ENCODE measurements at places on chromosomes 6 and 20.

DNA sequence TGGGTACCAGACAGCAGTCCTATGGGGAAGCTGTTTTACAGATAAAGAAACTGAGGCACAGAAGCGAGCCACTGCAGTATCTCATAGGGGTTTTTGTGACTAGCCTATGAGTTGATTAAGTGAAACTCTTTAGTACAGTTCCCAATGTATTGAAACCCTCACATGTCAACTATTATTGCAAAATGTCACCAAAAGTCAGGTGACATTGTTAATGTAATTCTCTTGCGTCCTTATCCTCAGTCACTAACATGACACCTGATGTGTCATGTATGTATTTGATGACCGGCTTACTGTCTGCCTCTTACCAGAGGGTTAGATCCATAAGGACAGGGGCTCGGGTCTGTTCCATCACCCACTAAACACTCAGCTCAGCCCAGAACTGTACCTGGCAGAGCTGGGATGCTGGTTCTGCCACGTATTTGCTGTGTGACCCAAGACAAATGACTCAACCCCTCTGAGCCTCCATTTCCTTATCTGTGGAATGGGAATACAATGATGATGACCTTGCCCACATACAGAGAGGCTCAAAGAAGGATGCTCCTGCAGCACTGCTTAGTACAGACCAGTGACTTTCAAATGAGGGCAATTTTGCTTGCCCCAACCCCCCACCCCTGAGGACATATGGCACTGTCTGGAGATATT, 32.9 kb downstream of the PREX1 start:
- no peak for DNase-seq

DNA sequence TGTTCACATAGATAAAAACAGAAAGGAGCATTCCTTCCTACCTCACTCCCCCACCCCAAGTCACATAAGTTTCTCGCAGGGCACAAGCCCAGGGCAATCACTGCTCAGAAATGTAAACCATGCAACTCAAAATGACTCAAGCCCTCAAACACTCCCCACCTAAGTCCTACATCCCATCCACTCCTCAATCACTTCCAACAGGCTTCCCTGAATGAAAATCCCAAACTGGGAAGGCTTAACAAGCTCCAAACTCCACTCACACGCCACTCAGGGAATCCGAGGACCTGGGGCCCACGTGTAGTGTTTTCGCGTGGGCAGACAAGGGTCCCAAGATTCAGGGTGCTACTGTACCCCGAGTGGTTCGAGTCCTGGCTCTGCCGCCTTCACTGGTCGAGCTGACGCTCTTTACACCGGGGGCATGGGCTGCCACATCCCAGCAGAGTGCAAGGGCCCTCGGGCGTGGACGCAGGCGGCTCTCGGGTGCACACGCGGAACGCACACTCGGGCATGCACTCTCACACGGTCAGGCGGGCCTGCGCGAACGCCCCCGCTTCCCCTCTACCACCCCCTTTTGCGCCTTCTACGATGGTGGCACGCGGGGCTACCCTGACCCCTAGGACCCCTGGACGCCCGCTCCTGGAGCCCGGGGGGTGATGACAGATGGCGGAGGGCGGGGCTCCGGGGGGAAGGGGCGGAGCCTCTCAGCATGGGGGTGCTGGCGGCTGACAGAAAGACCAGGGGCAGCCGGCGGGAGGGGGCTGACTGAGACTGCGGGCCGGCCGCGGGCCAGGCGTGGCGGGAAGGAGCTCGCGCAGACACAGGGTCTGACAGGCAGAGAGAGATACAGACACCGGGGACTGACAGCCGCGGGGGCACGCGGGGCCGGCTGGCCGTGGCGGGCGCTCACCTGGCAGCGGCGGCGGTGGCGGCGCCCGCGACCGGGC, 657 bp downstream of the ZHX3 start:
- peak; percentile 25 for DNase-seq

- peak; percentile 6 for DNase-seq
These were observed 164.9 kb upstream of the SASH1 start for GRCh38 chr6:148177589-148178233.

GRCh38 chr6:144652292-144652891, 367.3 kb downstream of the UTRN start:
- DNase-seq, result no peak

DNA sequence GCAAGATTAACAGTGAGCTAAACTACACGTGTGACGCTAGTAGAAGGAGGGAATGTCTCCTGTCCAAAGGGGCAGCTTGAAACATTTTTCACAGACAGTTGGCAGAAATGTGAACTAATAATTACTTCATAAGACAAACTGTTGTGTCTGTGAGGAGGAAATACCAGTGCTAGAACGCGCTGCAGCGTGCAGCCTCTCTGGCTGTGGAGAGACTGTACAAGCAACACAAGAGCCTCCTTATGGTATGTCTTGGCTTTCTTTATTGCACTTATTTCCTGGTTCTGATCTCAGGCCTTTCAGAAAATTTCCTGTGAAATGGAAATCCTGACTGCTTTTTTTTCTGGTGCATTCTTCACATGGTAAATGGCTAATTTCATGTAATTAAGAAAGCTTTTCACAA, 25.3 kb upstream of the TIAM2 start:
- no peak for DNase-seq

DNA sequence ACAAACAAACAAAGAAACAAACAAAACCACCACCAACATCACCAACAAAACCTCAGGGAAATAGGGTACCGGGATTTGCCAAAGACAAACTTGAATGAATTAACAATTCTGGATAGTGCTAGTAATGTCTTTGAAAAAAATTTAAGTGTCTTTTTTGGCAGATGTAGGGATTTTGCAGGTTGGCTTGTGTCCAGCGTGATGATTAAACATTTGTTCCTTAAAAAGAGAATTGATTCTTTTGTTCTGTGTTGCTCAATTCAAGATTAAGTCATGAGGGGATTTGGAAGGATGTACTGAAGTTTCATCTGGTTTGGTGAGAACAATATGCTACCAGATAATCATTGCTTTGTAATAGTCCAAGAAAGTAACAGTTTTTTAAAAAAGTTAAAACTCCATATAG, 125.1 kb upstream of the HS3ST5 start:
- no peak for DNase-seq

DNA sequence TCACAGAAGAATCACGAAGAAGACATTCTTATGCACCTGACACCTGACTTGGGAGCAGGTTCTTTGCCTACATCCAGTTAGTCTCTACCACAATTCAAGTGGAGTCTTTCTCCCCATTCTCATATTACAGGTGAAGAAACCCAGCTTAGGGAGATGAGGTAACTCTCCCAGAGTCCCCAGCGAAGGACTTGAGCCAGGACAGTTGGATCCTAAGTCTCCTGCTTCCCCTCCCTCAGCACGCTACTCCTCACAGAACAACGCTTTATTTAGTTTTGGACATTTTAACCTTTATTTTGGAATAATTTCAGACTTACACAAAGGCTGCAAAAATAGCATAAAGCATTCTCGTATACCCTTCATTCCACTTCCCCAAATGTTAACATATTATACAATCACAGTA, 824 bp upstream of the CSTL1 start:
- DNase-seq, result no peak

DNA sequence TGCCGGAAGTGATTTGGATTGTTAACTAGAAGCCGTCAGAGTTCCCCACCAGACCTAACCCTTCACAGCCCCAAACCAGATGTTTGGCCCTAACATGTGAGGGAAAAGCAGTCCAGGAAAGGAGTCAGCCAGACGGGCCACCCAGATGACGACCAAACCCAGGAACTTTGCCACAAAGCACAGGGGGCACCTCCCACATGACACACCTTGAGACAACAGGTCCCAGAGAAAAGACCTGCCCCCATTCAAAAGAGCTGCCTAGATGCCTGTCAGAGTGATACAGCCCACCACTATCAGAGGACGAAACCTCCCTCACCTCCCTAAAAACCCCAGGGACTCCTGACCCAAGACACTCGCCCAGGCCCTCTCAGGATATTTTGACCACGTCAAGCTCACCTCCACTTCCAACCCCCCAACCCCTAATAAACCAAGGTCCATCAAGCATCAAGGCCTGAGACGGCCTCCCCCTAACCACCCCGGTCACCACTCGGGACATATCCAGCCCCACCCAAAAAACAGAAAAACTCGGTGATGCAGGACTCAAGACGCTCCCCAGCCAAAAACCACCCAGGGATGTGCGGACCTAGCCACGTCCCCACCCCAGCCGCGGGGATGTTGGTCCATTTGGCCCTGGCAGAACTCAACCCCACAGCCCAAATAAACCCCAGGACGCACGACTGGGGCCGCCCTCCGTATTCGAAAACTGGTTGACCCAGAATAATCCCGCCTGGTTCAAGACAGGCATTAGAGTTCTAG, 662 bp downstream of the ZNF343 start:
- no peak for DNase-seq

- peak; percentile 1 for DNase-seq
These were observed 108.4 kb upstream of the PLEKHG1 start for GRCh38 chr6:150491131-150491810.

DNA sequence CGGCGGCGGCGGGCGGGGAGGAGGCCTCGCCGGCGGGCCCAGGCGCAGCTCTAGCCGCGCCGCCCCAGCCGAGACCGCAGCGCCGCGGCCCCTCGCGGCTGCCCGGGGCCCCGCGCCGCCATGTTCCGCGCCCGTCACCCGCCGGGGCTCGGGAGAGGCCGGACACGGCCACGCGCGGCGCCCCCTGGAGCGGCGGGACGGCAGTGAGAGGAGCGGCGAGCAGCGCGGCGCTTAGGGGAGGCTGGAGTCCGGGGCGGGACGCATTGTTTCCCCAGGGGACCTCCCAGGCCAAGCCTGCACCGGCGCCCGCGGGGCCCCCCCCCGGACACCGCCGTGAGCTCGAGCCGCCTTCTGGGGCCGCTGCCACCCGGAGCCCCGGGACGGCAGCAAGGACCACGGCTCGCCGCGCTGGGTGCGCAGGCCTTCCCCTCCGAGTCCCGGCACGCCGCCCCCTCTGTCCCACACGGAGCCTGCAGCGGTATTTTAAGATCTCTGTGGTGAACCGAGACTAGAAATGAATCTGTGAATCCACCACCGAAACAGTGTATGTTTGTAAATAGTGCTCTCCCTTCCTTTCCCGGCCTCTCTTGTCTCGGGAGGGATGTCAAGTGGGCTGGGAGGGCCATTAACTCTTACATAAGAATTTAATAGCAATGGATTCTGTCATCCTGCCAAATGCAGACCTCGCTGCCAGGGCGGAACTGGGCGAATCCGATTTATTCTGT, 424 bp upstream of the KIF13A start:
- DNase-seq, result peak; percentile 26

- no peak for DNase-seq
These were observed 64.2 kb upstream of the SUPT3H start for GRCh38 chr6:45441851-45442453.

GRCh38 chr6:7587631-7588100, 2.3 kb upstream of the SNRNP48 start:
- DNase-seq, result no peak

DNA sequence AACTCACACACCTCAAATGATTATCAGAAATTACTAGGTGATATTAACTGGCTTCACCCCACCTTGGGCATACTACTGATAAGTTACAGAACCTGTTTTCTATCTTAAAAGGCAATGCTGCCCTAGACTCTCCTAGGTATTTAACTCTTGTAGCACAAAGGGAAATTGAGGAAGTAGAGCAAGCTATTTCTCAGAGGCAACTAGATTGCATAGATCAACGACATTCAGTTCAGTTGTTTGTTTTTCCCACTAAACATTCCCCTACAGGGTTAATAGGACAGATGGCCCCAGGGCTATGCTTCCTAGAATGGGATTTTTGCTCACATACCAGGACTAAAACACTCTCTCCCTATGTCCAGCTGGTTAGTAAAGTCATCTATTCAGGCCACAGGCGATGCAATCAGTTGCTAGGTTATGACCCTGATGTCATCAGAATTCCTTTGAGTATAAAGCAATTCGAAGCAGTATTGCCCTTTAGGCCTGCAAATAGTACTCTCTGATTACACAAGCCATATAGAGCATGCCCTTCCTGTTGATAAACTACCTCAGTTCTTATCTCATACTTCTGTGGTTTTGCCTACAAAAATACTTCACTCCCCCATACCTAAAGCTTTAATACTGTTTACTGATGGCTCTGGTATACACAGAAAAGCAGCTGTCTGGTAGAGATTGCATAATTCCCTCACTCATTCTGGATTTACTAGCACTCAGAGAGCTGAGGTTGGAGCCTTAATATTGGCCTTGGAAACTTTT, 67.4 kb upstream of the ASCC3 start:
- DNase-seq, result peak; percentile 62

DNA sequence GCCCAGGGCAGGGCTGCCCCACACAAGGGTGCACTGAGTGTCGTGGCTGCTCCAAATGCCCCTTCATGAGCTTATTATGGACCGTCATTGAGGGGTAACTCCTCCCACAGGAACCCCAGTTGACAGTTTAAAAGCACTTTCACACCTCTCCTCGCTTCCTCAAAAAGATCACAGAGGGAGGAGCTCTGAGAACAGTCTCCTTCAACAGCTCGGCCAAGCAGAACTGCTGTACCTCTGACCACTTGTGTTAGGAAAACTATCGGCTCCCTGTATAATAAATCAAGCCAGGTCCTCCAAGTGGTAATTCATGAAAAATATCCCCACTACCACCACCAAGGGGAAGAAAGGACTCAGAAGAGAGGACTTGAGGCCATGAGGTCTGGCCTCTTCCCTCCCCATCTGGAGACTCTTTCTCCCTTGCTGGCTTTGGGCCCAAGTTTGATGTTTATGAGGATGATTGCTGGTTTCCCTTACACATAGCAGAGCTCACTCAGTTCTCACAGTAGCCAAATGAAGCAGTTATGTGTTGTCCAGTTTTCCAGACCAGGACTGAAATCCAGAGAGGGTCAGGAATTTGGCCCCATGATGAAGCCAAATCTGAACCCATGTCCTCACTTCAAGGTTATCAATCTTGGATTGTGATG, 8.7 kb downstream of the SNX21 start:
- DNase-seq, result peak; percentile 88

- no peak for DNase-seq
These were observed 4.6 kb downstream of the NCOA3 start for GRCh38 chr20:47506335-47506734.

DNA sequence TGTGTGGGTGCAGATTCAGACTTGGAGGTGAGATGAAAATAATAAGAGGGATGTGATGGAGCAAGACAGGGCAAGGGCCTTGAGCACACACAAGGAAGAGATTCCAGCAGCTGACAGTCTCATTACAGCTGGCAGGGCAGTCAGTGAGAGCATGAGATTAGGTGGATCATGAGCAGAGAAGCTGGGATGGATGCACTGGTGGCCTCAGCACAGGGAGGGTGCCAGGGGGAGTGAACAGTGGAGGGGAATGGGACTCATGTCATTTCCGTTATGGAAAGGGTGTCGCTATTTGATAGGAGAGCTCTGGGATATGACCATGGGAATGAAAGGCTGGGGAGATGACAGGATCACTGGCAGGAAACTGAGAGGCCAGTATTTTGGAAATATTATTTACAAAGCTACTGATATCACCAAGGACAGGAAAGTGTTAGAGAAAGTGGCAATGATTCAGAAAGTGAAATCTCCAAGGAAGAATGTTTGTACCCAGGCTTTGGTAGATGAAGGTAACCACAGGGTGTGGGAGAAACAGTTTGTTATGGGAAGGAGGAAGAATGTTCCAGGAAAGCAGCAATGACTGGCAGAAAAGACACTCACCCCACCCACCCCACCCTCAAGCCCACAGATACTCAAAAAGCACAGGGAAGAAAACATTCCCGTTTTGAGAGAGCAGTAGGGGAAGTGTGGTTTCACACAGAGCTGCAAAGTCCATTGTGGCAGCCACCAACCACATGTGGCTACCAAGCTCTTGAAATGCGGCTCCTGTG, 214.7 kb upstream of the PROKR2 start:
- DNase-seq, result peak; percentile 50

- DNase-seq, result no peak
These were observed 1643.3 kb downstream of the GRIK2 start for GRCh38 chr6:103036846-103037245.
